ENCODE measurements at places on chromosomes 4 and X.
A peak's percentile ranks its signal among the peaks of the same experiment; 100 is the strongest.

DNA sequence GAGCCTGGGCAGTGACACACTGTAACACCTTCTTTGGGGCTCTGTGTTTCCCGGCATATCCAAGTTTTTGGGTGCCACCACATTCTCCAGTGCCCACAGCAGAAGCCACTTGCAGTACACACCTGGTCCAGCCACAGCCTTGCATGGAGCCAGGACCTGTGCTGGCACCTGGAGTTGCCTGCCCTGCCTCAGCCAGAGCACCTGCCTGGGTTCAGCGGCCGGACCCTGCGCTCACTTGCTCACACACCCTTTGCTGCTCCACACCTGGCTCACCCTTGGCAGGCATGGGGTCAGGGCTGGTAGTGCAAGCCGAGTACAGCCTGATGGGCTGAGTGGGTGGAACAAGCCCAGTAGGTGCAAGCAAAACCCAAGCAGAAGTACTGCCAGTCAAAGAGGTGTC is 1511.1 kb downstream of the TECRL start:
- no peak for DNase-seq

GRCh38 chr4:92299152-92299551 is 4.6 kb upstream of the GRID2 start:
- no peak for DNase-seq

DNA sequence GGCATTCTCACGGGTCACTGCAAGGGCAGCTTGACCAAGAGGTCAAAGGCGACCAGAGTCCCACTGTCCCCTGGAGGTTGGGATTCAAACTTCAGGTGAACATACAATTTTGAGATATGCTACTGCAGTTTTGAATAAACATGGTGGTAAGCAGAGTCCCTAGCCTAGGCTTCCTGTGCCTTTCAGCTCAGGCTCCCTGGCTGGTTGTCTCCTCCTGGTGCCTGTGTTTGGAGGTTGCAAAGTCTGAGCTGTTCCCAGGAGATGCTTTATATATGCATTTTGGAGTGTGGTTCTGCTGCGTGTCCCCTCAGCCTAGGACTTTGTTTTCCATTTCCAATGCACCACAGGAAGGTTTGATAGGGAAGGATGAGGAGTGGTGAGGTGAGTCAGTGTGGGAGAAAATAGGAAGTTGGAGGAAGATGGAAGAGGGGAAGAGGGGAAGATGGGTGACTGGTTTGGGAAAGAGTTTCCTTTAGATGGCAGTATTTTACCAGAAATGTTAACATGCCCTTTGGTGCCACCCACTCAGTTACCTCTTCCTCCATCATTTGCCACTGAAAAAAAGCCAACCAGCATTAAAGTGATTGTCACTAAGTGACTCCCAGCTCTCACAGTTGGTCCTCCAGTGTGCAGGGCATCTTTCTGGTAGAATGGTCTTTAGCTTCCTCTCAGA is 211.7 kb upstream of the AGTR2 start:
- DNase-seq: no peak

DNA sequence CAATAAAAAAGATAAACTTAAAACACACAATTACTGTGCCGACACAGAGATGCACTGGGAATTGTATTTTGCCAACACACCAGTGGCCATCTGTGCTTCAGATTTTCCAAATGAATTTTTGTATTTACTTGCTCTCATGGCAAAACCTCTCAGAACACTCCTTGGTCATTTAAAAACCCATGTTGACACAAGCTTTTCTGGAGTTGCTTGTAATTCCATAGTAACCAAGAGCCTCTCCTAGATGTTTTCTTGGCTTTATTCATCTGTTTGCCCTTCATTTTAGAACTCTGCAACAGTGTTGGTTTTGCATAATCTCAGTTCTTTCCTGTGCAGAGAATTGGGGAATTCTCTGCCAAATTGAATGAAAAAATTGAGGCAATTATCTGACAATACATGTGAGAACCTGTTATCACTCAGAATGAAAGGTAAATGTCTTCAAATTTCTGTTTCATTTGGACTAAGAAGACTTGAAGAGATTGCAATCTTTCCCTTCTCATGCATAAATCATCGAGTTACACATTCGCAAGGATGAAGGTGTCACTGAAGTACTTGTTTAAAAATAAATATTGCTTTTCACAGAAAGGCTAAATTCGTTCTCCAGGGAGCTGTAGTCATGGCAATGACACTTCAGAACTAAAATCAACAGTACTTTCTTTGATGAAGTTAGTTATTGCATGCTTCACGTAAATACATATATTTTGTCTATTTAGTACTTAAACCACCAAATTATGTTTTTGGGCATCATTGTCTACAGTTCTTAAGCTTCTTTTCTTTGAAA is 301.8 kb upstream of the CTSO start:
- DNase-seq: no peak

GRCh38 chr4:105453550-105454205 is 20.2 kb downstream of the PPA2 start:
- no peak for DNase-seq

GRCh38 chr4:101967697-101968346 is 177.3 kb downstream of the BANK1 start:
- DNase-seq: no peak

- peak; percentile 58 for DNase-seq
Observed at GRCh38 chr4:78613522-78614321, 62.2 kb downstream of the ANXA3 start.

DNA sequence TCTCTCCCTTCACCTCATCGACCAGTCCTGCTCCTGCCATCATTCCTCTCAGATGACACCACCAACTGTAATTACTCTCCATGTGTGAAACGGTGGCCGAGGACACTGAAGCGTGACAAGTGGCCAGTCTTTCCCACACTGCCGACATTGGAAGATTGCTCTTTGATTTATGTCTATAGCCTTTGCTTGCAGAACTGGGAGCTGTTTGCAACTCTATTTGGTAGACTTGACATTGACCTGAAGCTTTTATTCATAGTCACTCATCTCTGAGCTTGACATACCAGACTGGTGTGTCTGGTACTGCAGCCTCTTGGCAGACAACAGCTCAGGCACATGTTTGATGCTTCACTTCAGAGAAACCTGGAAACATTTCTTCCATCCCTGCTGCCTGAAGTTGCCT is 121.8 kb upstream of the GALNT7 start:
- DNase-seq: no peak

- DNase-seq: no peak
Observed at GRCh38 chrX:85963736-85964135, 83.6 kb downstream of the CHM start.

GRCh38 chrX:116272322-116272721 is 101.8 kb downstream of the AGTR2 start:
- DNase-seq: no peak

DNA sequence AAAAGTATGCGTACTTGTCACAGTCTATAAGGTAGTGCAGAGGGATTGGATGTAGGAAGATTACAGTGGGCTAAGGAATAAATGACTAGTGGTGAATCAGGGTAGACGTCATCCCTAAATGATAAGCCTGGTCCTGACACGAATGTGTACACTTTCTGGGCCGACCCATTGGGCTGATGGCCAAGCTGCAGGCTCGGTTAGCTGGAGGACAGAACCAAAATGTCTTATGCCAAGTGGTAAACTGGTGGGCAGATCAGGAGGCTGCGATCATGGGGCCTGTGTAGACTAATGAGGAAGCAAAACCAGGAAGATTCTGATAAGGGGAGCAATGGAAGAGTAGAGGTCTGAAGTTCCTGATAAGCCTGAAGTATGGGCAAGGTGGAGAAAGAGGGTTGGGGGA is 272.8 kb upstream of the GATB start:
- DNase-seq: no peak

DNA sequence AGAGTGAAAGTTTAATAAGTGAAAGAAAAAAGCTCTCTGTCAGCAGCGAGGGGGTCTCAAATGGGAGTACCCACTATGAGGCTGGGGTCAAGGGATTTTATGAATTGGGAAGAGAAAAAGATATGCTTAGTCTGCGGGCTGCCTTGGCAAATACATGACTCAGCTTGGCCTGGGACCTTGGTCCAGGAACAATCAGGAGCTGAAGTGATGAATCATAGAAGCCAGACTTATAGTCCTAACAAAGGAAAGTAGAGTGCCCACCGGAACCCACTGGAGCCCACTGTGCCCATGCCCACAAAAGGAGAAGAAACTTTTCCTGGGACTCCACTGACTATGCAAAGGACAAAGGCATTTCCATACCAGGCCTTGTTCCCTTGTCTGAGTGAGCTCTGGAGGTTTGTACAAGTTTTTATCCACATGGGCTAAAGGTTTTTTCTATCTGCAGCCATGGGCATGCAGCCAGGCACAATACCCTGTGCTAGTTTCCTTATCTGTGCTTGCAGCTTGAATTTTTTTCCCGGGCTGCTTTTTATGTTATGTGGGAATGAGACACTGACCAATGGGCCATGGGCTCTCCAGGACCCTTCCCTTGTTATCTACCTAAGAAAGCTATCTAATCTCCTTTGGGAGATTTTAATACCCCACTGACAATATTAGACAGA is 201.7 kb downstream of the FAM133A start:
- peak; percentile 12 for DNase-seq

GRCh38 chr4:33013282-33013681 is 2293.1 kb downstream of the PCDH7 start:
- DNase-seq: no peak

Measured in hematopoietic multipotent progenitor cell treated with erythropoietin and hydrocortisone succinate and interleukin-3 and kit ligand, for 6 days (in vitro differentiated cells).